ENCODE measurements at places on chromosomes 16 and 17.

- peak; percentile 50 for DNase-seq
Observed at GRCh38 chr17:50129728-50130558, at the start of gene SAMD14. Gene SAMD14 (minus strand): TSS chr17:50130160. CDS start chr17:50124959, 5,201 bp downstream.

DNA sequence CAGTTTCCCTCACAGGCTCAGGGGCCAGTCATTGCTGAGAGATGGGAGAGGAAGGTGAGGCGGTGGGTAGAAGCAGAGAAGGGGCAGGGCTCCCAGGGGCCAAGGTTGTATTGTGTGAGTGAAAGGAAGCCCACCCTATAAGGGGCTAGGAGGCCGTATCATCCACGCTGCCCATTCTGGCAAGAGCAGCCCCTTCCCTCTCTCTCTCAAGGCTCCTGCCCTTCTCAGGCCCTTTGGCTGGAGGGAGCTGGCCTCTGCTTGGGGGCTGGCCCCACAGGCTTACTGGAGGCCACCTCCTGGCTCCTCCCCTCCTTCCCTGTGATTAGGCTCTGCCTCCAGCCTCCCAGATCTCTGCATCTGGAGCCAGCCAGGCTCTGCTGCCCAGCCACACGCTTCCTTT, 7.6 kb downstream of the TBKBP1 start:
- no peak for DNase-seq

DNA sequence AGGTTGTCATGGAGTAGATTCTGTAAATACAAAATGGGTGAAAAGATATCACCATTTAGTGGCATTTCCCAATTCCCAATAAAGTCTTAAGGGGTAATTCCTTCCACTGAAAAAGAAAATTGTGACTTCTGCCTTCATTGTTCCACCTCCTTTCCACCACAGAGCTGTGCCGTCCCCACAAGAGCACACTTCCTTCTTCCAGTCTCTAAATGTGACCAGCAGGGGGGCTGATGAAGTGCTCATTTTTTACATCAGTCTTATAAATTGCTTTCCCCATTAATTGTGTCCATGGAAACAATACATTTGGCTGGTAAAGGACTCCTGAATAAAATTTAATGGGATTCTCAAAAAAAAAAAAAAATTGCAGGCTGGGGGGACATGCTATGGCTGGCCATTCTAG, 260.8 kb upstream of the PSMD7 start:
- DNase-seq: no peak

- DNase-seq: no peak
Observed at GRCh38 chr17:17269926-17270773, 10.9 kb downstream of the COPS3 start.

DNA sequence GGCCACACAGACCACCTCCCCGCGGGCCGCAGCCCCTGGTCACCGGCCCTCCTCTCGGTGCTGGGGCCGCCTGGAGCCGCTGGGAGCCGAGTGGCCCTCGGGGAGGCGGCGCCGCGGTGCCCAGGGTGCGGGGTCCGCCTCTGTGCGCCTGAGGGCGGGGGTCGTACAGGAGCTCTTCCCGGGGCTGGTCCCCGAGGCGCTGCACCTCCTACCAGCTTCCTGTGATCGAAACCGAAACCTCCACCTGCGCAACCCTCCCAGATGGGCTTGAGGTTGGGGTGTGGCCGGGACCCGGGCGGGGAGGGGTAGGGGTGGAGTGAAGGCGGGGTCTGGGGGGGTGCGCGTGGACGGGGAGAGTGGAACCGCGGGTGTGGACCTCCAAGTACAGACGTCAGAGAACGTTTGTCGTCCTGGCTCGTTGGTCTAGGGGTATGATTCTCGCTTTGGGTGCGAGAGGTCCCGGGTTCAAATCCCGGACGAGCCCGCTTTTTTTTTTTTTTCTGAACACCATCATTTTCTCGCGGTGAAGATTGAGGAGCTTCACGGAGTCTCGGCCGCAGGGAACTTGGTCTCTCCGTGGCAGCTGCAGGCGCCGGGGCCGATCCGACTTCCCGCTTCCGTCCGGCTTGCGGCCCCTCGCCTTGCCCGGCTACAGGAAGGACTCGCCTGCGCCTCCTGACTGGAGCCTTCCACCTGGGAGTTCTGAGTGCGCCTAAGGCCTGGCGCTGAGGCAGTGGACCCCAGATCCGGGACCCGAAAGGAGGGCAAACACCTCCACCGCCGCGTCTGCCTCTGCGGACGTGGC, 23.9 kb downstream of the ZNF213 start:
- peak; percentile 91 for DNase-seq

DNA sequence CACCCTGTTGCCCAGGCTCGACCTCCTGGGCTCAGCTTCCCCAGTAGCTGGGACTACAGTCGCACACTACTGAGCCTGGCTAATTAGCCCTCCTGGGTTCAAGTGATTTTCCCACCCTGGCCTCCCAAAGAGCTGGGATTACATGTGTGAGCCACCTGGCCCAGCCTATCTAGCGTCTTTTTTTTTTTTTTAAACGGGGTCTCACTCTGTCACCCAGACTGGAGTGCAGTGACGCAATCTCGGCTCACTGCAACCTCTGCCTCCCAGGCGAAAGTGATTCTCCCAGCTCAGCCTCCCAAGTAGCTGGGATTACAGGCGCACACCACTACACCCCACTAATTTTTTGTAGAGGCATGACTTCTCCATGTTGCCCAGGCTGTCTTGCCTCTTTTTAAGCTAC, 33.3 kb downstream of the GLG1 start:
- no peak for DNase-seq

- no peak for DNase-seq
Observed at GRCh38 chr16:27690608-27691007, 140.7 kb downstream of the KATNIP start.

DNA sequence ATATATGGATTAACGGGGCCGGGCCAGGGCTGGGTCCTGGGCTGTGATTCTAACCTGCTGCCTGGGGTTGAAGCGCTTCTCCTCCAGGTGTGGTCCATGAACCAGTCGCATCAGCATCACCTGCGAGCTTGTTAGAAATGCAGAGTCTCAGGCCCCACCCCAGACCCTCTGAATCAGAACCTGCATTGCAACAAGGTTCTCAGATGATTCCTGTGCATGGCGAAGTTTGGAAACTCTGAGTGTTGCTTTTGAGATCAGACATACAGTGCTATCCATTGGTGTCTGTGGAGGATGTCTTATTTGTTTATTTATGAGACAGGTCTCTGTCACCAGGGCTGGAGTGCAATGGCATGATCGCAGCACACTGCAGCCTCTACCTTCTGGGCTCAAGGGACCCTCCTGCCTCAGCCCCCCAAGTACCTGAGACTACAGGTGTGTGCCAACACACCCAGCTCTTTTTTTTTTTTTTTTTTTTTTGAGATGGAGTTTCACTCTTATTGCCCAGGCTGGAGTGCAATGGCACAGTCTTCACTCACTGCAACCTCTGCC, 99.8 kb downstream of the PITPNC1 start:
- no peak for DNase-seq

DNA sequence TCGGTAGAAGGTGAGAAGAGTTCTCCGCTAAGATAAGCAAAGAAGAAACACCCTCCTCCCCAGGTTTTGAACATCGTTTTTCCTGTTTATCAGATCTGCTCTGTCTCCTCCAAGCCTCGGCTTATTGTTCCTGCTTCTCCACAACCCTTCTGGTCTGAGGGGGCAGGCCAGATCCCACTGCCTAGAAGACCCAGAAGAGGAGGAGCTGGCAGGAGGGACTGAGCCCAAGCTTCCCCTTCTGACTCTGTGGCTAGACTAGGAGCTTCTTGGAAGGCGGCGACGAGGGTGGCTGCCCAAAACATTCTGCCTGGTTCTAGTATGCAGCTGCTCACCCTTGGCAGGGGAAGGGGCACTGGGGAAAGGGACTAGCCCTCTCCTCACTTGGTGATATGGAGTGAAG, 5.2 kb upstream of the HOXB5 start:
- DNase-seq: no peak

DNA sequence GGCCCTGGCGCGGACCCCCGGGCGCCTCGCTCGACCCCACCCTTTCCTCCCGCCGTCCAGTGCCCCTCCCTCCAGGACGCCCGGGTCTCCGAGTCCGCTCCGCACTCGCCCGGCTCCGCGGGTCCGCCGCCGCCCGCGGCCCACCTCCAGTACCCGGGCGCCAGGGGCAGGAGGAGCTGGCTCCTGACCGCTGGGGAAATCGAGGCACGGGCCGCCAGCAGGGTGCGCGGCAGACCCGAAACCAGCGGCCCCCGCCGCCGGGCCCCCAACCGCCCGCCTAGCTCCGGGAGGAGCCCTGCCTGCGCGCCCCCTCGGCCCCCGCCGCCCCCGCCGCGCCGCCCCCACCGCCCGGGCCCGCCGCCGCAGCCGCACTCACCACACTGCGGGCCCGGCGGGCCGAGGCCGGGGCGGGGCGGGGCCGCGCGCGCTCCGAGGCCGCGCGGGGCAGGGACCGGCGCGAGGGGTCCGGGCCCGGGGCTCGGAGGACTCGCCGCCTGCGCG, 333 bp downstream of the MAFG start:
- DNase-seq: no peak

DNA sequence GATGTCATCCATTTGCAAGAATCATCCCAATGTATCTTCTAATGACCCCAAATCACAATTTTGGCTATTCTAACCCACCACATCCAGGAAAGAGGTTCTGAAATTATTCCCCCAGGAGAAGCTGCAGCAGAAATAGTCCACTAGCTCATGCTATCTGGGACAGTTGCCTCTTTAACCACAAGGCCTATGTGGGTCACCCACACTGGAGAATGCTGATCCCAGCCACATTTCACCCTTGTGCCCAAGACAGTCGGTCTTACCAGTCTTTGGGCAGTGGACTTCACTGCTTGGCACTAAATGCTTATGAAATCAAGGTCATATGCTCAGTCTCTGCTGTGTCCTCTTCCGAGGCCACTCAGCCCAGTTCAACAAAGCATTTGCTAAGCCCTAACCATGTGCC, 27.0 kb downstream of the ABCC12 start:
- DNase-seq: no peak

DNA sequence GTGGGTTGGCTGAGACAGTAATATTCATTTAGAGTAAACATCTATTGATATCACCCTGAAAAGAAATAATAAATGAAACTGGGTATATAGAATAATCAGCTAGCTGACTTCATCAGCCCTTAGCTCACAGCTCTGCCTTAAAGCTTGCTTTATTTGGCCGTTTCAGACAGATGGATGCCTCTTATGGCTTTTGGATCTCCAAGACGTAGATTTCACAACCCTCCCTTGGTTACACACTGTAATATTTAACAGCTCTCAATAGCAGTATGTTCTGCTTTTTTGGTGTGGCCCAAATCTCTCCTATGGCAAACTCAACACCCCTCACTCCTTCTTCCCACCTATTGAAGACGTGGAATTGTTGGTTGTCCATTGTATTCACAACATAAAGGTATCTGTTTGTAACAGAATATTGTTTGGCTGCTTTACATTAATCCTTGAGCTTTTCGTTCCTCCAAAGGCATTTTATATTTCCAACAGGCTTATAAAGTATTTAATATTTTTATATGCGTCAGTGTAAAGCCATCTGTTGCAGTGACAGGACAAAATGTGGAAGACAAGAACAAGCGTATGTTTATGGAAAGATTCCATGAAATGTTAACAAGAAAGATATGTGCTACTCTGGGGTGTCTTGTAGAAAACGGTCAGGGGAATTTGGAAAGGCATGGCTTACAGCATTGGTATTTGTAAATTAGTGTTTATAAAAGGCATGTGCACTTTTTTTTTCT, 837.0 kb upstream of the RBFOX1 start:
- no peak for DNase-seq

GRCh38 chr17:5680766-5681165, 96.5 kb upstream of the NLRP1 start:
- no peak for DNase-seq

GRCh38 chr17:78748730-78749317, 33.2 kb downstream of the CYTH1 start:
- peak; percentile 77 for DNase-seq

DNA sequence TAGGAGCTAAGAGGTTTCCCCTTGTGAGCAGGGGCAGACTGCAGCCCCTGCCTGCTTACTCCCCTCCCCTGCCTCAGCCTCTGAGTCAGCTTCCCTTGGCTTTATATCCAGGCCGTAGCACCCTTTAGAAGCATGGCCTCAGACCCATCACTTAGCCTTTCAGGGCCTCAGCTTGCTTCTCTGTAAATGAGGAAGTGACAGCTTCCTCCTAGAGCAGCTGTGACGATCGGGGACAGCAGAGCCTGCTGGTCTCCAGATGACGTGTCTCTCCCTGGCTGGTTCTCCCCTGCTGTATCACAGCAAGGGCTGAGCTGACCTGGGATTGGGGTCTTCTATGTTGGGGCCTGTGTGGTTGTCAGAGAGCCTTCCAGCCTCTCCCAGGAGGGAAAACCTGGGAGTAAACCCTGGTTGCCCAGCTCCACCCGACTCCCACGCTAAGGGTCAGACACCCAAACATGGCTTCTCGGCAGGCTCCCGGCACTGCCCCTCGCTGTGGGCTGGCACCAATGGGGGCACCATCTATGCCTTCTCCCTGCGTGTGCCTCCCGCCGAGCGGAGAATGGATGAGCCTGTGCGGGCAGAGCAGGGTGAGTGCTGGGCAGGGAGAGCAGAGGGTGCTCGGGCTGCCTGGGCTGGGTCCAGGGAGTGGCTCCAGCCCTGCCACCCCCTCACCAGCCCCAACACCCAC, 16.3 kb upstream of the MYO15B start:
- no peak for DNase-seq

DNA sequence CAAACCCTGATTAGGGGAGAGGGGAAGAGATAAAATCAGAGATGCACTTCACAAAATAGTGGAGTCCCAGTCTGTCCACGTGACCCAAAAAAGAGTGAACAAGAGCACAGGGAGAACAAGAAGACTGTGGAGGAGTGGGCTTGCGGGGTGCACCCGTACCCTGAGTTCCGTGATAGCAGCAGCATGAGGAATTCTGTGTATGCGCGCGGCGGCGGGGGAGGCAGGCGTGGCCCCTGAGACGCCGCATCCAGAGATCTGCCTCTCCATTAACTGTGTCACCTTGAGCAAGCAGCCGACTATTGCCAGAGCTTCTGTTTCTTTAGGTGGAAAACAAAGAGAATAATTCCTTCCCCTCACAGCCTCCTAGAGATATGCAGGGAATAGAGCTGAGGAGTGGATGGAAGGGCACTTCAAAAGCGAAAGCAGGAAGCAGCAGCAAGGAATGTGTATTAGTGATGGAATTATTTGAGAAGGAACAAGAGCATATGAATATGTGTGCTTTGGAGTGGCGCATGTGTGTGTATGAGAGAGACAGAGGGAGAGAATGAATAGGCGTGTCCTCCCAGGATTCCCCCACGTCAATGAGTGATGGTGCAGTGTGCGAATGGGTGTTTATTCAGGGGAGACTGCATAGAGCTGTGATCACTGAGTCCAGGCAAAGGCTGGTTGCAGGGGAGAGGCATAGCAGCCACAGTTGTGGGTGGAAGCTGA, 10.4 kb upstream of the SOX9 start:
- no peak for DNase-seq

DNA sequence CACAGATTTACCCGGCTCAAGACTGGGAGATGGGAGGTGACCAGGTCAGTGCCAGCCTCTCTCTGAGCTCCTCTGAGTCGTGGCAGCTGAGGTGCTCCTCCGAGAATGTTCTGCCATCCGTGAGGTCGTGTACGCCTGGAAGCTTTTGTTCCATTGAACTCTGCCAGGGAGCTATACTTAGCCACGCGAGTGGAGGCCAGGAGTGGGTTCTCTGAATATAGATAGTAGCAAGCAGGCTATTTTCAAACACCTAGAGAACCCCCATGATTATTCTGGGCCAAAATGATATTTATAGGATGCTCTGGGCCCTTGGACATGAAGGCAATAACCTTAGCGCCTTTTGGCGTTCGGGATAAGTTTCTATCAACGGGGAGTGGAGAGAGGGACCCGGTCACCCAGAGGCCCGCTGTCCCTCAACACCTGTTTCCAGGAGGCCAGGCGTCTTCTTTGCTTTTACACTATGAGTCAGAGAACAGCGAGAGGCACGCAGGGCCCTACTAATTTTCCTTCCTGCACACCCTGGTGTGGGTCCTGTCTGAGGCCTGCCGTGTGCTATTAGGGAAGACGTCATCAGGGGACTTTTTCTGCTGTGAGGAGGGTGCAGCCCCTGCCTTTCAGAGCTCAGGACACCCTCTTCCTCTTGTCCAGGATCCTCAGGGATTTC, 11.0 kb upstream of the MVD start:
- no peak for DNase-seq
